ENCODE measurements at places on chromosomes 13 and 19. TPM values are rescaled to one million over a fixed set of nuclear protein-coding genes. Genes with fewer than 3 reads are reported as not detected.
A peak's percentile ranks its signal among the peaks of the same experiment; 100 is the strongest.

DNA sequence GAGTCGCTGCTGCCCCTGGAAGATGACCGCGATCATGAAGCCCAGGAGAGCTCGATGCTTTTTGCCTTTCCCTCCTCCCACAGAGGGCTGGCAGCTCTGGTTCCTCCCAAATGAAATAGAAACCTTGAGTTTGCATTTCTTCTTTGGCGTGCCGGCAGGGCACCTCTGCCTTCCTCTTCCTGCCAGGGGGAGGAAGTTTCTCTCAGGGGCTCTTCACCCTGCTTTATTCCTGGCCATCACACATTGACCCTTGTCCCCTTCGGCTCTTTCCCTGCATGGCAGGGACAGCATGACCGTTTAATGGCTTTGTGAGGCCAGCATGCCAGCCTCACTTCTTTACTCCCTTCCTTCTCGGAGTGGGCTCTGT lies 47.9 kb downstream of the ACTN4 start:
- H3K27me3 ChIP-seq: no peaks in the 10 kb centered on the region
- H3K27ac ChIP-seq: peak overlapping the region; percentile 50
- no peaks in the 10 kb centered on the region for H3K4me1 ChIP-seq
- no peak for DNase-seq
- H3K4me3 ChIP-seq: no peak overlapping the region

DNA sequence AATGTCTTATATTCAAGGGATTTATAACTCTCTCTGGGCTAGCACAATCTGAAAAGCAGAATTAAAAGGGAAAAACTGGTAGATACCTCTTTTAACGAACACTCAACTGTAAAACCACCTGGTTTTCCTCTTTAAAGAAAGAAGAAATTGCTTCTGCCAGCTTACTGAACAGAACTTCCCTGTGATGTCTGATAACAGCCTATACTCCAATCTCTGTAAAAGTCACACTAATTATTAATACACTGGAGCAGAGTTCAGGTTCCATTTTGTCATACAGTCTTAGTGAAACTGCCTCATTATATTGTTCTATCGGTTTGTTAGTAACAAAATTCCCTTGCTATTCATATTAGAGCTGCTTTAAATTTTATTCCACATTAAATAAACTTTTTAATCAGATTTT lies 251.0 kb upstream of the STARD13 start:
- no peaks in the 10 kb centered on the region for H3K4me1 ChIP-seq
- no peak for DNase-seq
- no peaks in the 10 kb centered on the region for H3K36me3 ChIP-seq
- no peak overlapping the region for H3K27ac ChIP-seq

- H3K36me3 ChIP-seq: no peaks in the 10 kb centered on the region
- H3K27me3 ChIP-seq: no peaks in the 10 kb centered on the region
- no peaks in the 10 kb centered on the region for H3K4me1 ChIP-seq
- H3K27ac ChIP-seq: no peak overlapping the region
- no peak overlapping the region for H3K4me3 ChIP-seq
Measured at GRCh38 chr19:28578786-28579505, 634.0 kb downstream of the UQCRFS1 start.

GRCh38 chr13:110615322-110616102 lies at the start of gene NAXD:
NAXD (plus strand) TSS chr13:110615545; CDS start chr13:110615602, 57 bp downstream.
- peak within 1 kb of the TSS; percentile 97 for H3K27ac ChIP-seq
- peak within 1 kb of the TSS; percentile 94 for H3K4me3 ChIP-seq
- H3K27me3 ChIP-seq: no peaks in the 10 kb centered on the region
- peak; percentile 94 for DNase-seq

- no peaks in the 10 kb centered on the region for H3K27me3 ChIP-seq
- no peak for DNase-seq
- peaks cover 14% of the 10 kb centered on the region for H3K36me3 ChIP-seq
Measured at GRCh38 chr19:531753-532560, at the start of gene CDC34. CDC34 (plus strand) TSS chr19:531760; CDS start chr19:531932, 172 bp downstream.

GRCh38 chr19:43395561-43395960 lies 19.1 kb upstream of the TEX101 start:
- no peaks in the 10 kb centered on the region for H3K4me1 ChIP-seq
- H3K4me3 ChIP-seq: no peak overlapping the region
- H3K27ac ChIP-seq: no peak overlapping the region

DNA sequence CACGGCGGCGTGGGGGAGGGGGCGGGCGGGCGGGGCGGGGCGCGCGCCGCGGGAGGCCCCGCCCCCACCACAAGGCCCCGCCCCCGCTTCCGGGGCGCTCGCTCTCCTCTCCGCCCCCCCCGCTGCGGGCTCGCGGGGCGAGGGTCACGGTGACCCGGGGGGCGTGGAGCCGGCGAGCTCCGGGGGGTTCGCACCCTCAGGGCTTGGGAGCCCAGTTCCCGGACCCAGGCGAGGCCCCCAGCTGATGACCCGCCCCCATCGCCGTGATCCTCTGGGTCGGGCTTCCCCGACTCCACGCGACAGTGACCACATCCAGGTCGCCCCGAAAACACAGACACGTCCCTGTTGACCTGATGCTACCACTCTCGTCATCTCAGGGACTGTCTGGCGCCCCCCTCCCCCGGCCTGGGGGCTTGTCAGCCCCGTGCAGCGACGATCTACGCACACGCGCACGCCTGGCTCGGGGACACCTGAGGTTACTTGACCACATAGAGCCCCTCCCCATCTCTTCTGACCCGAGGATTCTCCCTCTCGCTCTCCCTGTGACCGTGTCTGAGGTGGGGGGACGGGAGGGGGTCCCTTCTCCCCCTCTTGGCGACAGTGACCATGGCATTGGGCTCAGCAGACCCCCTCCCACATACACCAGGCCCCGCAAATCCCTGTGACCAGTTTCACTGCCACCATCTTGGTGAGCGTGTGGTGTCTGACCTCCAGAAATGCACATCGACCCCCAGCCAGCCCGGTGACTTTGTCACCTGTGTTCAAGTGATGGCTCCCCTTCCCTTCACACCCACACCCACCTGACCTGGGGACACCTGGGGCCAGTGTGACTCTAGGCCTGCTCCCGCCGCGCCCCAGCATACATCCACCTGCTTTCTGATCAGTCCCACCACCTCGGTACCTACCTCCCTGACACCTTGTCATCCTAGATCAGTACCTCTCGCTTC lies 670 bp downstream of the MAP2K7 start:
- peak; percentile 33 for DNase-seq
- peaks cover 4% of the 10 kb centered on the region for H3K4me1 ChIP-seq
- no peaks in the 10 kb centered on the region for H3K36me3 ChIP-seq
- H3K27me3 ChIP-seq: no peaks in the 10 kb centered on the region

- no peaks in the 10 kb centered on the region for H3K27me3 ChIP-seq
- H3K36me3 ChIP-seq: no peaks in the 10 kb centered on the region
- no peak overlapping the region for H3K27ac ChIP-seq
- H3K4me1 ChIP-seq: no peaks in the 10 kb centered on the region
Measured at GRCh38 chr13:78712831-78713230, 53.9 kb upstream of the OBI1 start.

DNA sequence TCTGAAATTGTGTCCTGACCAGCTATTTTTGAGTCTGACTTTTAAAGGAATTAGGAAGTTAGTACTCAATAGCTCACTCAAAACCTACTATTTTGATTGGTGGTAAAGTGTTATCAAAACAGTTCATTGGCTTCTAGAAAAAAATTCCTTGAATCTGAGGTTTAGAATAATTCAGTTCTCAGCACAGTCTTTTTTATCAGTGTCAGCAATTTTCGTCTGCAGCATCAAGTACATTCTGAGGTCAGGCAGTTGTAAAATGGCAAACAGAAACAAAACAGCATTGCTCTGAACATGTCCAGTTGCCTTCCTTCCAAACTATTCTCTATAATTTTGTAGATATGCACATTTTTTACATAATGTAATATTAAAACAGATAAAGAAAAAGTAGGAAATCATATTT lies 1644.1 kb downstream of the SLITRK5 start:
- no peaks in the 10 kb centered on the region for H3K27me3 ChIP-seq
- no peak for DNase-seq
- no peaks in the 10 kb centered on the region for H3K36me3 ChIP-seq
- no peak overlapping the region for H3K27ac ChIP-seq
- H3K4me3 ChIP-seq: no peak overlapping the region
- no peaks in the 10 kb centered on the region for H3K4me1 ChIP-seq

GRCh38 chr13:40236566-40237168 lies 429.8 kb downstream of the FOXO1 start:
- H3K4me1 ChIP-seq: no peaks in the 10 kb centered on the region
- DNase-seq: no peak
- peak overlapping the region; percentile 53 for H3K27ac ChIP-seq
- no peak overlapping the region for H3K4me3 ChIP-seq
- H3K36me3 ChIP-seq: no peaks in the 10 kb centered on the region
- H3K27me3 ChIP-seq: no peaks in the 10 kb centered on the region

DNA sequence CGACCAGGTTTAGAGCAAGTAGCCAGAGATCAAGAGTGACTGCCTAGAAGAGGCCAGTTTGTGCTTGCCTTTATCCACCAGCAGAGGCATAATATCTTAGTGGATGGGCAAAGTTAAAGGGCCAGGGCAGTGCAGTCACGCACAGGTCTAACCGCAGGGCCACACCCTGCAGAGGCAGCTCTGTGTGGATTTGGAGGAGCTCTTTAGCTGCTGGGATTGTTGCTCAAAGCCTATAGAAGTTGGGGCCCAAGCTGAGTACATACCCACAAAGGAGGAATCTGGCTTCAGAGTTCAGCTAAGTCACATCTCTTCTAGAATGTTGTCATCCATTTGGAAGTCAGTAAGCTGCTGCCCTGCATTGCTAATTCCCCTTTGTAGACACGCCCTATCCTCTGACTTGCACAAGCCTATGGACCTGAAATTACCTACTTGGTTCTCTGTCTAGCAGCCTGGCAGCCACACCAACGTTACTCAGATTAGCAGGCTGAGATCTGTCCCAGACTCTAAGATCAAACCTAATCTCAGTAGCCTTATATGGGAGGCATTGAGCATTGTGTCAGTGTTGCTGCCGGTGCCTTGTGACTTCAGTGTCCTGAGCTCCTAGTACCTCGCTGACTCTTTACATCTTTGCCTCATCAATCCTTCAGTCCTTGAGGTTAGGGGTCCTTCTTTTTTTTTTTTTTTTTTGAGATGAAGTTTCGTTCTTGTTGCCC lies 102.9 kb upstream of the STARD13 start:
- no peak for DNase-seq
- no peaks in the 10 kb centered on the region for H3K36me3 ChIP-seq
- no peak overlapping the region for H3K4me3 ChIP-seq
- no peaks in the 10 kb centered on the region for H3K27me3 ChIP-seq
- H3K4me1 ChIP-seq: peaks cover 6% of the 10 kb centered on the region

GRCh38 chr19:49019242-49019932 lies 2.5 kb upstream of the LHB start:
- H3K27ac ChIP-seq: no peak overlapping the region
- no peaks in the 10 kb centered on the region for H3K27me3 ChIP-seq
- H3K4me1 ChIP-seq: peaks cover 7% of the 10 kb centered on the region
- no peak overlapping the region for H3K4me3 ChIP-seq

- DNase-seq: peak; percentile 48
- peaks cover 14% of the 10 kb centered on the region for H3K4me1 ChIP-seq
- H3K4me3 ChIP-seq: peak overlapping the region; percentile 43
- H3K36me3 ChIP-seq: peaks cover 7% of the 10 kb centered on the region
- no peaks in the 10 kb centered on the region for H3K27me3 ChIP-seq
Measured at GRCh38 chr19:17234911-17235299, 8.9 kb downstream of the OCEL1 start.

DNA sequence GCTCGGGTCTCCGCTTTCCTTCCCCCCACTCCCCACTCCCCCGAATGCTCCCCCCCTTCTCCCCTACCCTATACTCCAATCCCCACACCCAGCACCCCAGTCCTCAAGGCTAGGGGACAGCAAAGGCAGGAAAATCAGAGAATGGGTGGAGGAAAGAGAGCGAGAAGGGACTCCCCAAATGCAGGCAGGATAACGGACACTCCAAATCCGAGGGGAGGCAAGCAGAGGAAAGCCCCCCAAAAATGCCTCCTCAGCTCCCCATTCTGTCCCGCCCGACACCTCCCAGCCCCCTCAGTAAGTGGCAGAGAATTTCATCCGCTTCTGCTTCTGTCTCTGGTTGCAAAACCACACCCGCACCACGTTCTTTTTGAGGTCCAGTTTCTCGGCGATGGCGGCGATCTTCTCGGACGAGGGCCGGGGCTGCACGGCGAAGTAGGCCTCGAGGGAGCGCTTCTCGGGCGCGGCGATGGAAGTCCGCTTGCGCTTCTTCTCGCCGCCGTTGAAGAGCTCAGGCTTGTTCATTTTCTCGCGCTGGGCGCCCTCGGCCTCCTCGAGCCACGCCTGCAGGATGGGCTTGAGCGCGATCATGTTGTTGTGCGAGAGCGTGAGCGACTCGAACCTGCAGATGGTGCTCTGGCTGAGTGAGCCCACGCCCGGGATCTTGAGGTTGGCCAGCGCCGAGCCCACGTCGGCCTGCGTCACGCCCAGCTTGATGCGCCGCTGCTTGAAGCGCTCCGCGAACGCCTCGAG lies 2.1 kb downstream of the POU4F1 start:
- H3K4me3 ChIP-seq: no peak overlapping the region
- H3K4me1 ChIP-seq: no peaks in the 10 kb centered on the region
- no peak for DNase-seq

GRCh38 chr19:964761-965694 lies 19.1 kb upstream of the WDR18 start:
- no peak overlapping the region for H3K27ac ChIP-seq
- peaks cover 9% of the 10 kb centered on the region for H3K36me3 ChIP-seq
- no peaks in the 10 kb centered on the region for H3K27me3 ChIP-seq
- peaks cover 6% of the 10 kb centered on the region for H3K4me1 ChIP-seq

- no peak for DNase-seq
- peak overlapping the region; percentile 21 for H3K27ac ChIP-seq
- H3K27me3 ChIP-seq: no peaks in the 10 kb centered on the region
- H3K36me3 ChIP-seq: no peaks in the 10 kb centered on the region
- no peak overlapping the region for H3K4me3 ChIP-seq
- H3K4me1 ChIP-seq: peaks cover 19% of the 10 kb centered on the region
Measured at GRCh38 chr19:787536-787935, 9.7 kb upstream of the PTBP1 start.

GRCh38 chr19:55088021-55088451 lies 12.4 kb downstream of the EPS8L1 start:
- peaks cover 26% of the 10 kb centered on the region for H3K36me3 ChIP-seq
- DNase-seq: no peak
- no peak overlapping the region for H3K4me3 ChIP-seq
- no peaks in the 10 kb centered on the region for H3K4me1 ChIP-seq

DNA sequence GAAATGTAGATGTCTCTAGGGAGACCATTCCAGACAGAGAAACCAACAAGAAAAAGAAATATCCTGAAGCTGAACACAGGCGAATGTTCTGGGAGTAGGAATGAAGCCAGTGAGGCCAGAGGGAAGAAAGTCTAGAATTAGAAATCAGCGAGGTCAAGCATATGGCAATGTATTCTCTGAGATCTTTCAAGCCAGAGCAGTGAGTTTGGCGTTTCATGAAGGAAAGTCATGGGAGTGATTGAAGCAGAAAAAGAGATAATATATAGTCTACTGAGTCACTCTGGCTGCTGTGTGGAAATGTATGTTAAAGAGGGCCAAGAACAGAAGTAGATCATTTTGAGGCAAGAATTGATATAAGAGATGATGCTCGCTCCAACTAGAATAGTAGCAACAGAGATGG lies 576.0 kb downstream of the PCDH17 start:
- H3K27me3 ChIP-seq: no peaks in the 10 kb centered on the region
- no peaks in the 10 kb centered on the region for H3K4me1 ChIP-seq
- no peaks in the 10 kb centered on the region for H3K36me3 ChIP-seq
- H3K4me3 ChIP-seq: no peak overlapping the region
- no peak overlapping the region for H3K27ac ChIP-seq
- DNase-seq: no peak

ANGPTL4 gene
- 4.4 TPM for total RNA-seq

NBEA gene
- total RNA-seq: 26.5 TPM

ZGLP1 gene
- 3.7 TPM for total RNA-seq

KLK2 gene
- not detected for total RNA-seq

DMKN gene
- total RNA-seq: 127 TPM

SIGLEC5 gene
- total RNA-seq: 1.6 TPM

PALM3 gene
- 14.3 TPM for total RNA-seq

LATS2 gene
- 29.8 TPM for total RNA-seq
